Cardiac fibroblast (primary cell): ENCODE measurements at places on chromosomes 2 and 18.

- no peak for DNase-seq
These were observed 340.6 kb upstream of the DCC start for GRCh38 chr18:51999351-51999750.

DNA sequence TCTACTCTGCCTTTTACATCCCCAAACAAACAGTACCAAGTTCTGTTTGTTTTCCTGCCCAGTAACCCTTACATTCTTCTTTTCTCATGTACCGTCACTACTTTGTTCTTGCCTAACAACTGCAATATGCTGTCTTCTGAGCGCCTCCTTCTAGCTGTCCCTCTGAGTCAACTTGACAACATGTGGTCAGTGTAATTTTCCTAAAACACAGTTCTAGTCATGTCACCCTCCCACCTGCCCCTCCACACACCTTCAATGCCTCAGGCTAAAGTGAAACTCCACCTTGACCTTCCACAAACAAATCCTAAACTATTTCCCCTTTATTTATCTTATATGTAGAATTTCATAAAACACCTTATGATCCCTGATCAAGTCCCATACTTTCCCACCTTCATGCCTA, 124.6 kb upstream of the CD302 start:
- DNase-seq: peak; percentile 30

DNA sequence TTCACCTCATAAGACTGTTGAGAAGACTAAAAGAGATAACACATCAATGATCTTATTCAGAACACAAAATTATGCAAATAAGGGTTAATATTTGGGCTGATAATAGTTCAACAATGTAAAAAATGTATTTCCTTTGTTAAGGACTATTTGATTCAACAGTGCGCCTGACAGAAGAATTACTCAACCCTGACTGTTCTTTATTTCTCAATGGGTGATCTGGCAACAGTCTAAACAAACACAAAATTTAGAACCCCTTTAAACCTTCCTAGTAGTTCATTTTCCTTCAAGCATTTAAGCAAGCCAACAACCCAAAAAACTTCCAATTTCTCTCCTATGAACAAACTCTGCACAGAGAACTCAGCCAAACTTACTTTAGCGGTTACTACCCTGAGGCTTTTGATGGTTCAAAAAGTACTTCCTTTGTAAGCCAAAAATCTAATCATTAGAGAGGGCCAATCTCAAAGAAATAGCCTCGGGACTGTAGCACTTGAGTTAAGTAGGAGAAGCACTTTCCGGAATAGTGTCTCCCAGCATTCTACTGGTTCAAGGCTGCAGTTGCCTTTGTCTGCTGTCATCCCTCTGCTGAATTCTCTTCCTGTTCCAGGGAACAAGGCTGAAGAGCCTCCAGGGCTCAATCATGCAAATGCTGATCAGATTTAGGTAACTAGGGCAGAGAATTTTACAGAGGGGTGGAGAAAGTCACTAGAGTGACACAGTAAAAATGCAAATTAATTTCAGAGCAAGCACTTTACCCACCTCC, 40.9 kb upstream of the MAPK4 start:
- DNase-seq: peak; percentile 30

- no peak for DNase-seq
These were observed 237.5 kb downstream of the NDUFA10 start for GRCh38 chr2:239787538-239788050.

GRCh38 chr2:131517106-131517831, 10.4 kb upstream of the CCDC74A start:
- no peak for DNase-seq

DNA sequence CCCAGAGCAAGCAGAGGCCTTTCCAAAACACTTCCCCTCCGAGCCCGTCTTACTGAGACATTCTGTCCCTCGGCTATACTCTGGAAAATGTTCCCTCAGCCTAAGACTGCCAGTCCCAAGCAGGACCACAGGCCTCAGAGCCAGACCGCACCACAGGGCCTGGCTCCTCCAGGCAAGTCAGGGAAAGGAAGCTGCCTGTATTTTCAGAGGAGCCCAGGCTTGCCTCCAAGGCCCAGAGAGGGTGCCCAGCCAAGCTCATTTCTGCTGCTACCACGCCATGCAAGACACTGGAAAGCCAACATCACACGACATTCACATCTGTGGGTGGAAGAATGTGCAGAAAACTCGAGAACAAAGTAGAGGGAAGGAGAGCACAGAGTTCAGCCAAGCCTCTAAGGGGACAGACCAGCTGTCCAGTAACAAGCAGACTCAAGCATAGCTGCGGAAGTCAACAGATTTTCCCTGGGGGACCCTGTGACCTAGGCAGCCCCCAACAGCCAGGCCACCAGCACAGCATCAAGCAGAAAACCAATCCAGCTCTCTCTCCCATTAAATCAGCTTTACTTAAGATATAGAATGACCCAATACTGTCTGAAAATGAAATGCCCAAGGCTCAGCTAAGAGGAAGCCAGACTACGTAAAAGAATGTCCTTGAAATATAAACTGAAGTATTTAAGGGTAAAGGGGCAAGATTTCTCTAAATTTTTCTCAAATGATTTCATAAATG, 123.9 kb downstream of the ZFP36L2 start:
- DNase-seq: no peak

DNA sequence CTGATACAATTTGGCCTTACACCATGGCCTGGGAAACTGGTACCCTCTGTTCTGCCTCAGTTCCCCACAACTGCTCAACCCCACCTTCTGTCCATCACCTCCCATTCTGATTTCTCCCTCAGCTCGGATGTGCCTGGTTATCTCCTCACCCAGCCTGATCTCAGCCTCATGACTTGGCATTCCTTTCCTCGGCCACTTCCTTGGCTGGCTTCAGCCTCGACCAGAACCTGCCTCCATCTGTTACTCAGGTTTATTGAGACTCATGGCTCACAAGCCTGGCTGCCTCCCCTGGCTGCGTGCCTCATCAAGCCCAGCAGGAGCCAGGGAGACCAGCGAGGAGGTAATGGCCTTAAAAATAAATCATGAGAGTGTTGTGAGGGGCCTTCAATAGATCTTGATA, 356.2 kb upstream of the SPRED2 start:
- no peak for DNase-seq

DNA sequence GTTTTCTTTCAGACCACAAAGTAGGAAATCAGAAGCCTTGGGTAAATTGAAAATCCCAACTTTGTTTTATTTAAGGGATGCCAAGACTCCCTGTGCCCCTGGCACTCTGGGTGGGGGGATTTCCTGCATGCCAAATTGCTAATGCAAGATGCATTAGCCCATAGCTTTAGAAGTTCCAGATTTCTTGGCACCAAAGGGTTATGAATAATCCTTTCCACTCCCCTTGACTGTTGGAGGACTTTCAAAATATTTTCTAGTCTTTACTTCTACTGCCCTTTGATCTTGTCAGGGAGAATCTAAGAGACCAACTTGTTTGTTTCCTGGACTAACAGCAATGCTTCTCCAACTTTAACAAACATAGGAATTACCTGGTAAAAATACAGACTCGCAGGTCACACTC, 81.8 kb upstream of the TGIF1 start:
- DNase-seq: peak; percentile 91

GRCh38 chr2:189096769-189097447, 82.7 kb downstream of the COL5A2 start:
- peak; percentile 90 for DNase-seq

DNA sequence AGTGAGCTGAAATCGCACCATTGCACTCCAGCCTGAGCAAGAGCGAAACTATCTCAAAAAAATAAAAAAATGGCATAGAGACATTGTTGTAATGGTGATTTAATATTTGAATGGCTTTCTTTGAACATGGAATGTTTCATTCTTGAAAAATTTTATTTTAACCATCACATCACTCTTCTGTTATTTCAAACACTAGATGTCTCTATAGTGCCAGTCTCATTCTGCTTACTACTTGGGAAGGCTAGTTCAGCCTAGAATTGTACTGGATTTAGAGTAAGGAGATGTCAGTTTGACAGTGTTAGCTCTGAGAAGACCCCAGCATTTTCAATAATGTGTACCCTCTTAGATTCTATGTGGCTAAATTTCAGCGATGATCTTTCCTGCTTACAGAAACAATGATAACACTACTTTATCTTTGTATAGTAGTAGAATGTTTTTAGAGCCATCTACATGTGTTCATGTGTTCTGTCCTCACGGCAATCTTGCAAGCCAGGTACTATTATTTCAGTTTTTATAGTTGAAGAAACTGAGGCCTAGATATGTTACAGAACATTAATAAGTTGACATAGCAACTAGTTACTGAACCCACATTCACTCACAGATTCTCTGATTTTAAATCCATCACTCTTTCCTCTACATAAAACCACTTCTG, 142.9 kb upstream of the ZSWIM2 start:
- DNase-seq: peak; percentile 18

DNA sequence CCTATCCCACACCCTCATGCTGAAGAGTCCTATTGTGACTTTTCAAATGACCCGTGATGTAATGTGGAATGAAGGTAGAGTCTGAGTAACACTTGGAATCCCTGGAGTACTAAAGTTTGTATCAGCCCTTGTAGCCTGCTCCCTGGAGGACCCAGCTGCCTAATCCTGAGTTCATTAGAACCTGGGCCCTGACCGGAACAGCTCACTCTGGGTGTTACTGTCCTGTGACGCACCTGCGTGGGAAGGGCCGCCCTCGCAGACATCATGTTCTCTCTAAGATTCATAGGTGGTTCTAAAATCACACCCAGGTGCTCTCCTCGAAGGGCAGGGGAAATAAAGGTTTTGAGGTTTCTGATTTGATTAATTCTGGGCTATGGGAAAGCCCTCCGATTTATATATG, 62.3 kb downstream of the NCK2 start:
- DNase-seq: no peak

DNA sequence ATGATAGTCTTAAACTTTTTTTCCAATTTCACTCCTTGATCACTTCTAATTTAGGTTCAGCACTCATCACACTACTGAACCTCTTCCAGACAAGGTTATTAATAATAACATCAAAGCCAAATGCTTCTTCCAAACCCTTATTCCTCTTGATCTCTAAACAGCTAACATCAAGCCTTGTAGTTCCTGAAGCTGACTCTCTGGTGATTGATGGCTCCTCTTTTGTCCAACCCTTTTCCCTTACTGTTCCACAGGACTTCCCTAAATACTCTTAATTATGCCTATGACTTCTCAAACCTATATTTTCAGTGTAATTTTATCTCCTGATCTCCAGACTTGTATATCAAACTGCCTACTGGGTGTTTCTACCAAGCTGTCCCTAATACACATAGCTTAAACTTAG, 83.9 kb downstream of the FAM228A start:
- no peak for DNase-seq

DNA sequence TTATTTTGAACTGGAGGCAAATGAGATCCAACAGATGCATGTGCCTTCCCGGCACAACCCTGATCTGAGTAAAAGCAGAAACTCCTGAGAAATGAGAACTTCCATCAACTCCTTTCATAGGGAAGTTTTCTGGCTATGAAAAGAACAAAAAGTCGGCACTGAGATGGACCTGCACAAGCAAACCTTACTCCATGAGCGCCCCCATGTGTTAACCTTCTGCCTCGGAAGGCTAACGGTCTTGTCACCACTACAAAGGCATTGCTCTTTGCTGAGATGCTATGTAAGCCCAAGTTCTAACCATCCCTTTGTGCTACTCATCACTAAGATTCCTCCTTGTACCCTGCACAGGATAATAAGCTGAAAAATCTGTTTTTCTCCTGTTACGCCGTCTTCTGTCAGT, 57.3 kb upstream of the SULT1C3 start:
- no peak for DNase-seq

DNA sequence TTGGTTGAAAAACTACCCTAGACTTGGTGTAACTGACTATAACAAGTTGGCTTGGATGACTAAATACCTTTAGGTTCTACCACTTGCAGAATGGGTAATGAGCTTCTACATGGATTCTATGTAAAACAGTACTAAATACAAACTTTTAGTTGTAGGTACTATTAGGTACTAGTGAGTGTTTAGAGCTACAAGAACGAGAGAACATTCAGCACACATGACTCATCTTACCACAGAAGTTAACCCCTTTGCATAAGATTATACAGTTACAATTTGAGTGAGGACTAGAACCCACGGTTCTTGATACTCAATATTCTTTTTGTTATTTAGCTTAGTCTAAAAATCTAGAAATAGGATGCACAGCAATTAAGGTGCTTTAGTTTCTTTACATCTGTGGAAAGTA, 101.7 kb upstream of the TFCP2L1 start:
- DNase-seq: peak; percentile 72

DNA sequence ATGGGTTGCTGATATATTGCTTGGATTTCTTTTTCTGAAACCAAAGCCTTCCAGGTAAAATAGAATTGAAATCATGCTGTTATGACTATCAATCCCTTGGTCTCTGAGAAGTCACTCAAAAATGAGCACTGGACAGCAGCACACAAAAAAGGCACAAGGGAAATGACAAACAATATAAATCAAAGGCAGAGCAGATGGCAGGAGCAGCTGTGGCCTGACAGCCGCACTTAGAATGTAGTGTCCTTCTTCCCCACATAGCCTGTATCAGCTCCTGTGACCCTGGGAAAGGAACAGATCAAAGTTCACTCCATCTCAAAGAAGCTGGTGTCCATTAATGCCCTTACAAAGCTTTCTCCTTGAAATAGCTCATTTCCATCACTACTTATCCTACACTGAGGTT, 326.7 kb downstream of the SUCLG1 start:
- DNase-seq: no peak
